Large intestine (tissue), 12 donors: ENCODE measurements at places on chromosomes 6 and 20. TPM values are rescaled to one million over a fixed set of nuclear protein-coding genes. Genes with fewer than 3 reads are reported as not detected.
A peak's percentile ranks its signal among the peaks of the same experiment; 100 is the strongest.

Gene SLC12A5
- 3.5 TPM for polyA plus RNA-seq

Gene PKIB
- polyA plus RNA-seq = 30.3 TPM

Gene VWA7
- polyA plus RNA-seq = 10.1 TPM

Gene FUCA2
- polyA plus RNA-seq = 121 TPM

Gene EYS
- 0.76 TPM for polyA plus RNA-seq

DNA sequence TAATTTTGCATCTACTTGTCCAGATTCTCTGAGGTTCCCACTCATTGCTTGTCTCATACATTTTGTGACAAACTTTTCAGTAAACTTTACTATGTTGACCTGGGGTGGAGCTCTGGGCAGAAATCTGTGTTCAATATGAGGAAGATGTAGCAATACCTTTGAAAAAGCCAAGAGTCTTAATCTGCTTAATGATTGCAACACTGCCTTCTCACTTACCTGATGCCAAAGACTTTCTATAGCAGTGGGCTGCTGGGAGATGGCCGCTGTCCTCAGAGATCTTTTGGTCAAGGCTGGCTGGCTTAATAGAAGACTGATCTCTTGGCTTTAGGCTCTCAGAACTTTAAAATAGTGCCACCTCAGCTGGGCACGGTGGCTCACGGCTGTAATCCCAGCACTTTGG, 70.1 kb upstream of the RBM24 start:
- DNase-seq = no peak

DNA sequence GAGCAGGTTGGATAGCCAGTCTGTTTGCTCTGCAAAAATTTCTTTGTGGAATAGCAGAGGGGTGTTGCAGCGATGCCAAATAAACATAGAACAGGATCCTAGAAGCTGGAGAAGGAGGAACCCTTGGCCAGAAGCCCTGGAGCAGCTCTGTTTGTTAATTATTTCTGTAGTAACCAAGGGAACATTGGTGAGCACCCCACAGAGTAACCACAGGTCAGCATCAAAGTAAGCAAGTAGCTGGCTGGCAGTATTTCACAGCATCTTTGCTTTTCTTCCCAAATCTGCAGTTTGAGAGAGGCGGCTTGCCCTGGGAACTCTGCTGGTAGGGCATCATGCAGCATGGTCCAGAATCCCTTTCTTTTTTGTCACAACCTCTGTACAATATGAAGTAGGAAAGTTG, 12.7 kb upstream of the APMAP start:
- peak; percentile 34 for DNase-seq

DNA sequence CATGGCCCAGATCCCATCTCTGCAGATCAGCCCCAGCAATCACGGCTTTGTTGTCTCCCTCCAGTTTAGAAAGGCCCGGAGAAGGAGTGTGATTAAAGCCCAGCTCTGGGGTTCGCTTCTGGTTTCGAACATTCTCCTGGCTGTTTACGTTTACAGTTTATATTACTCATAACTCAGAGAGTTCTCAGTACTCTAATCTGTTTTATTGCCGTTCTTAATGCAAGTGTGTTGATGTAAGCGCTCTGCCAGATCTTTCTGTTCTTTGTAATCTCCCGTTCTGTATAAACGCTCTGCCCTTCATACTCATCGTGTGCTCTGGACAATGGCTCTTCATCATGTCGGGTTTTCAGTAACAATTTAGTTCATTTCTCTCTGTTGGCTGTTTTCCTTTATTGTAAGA, 118.0 kb upstream of the PRND start:
- no peak for DNase-seq

- DNase-seq = no peak
Observed at GRCh38 chr6:39209911-39210310, 19.4 kb downstream of the KCNK5 start.

DNA sequence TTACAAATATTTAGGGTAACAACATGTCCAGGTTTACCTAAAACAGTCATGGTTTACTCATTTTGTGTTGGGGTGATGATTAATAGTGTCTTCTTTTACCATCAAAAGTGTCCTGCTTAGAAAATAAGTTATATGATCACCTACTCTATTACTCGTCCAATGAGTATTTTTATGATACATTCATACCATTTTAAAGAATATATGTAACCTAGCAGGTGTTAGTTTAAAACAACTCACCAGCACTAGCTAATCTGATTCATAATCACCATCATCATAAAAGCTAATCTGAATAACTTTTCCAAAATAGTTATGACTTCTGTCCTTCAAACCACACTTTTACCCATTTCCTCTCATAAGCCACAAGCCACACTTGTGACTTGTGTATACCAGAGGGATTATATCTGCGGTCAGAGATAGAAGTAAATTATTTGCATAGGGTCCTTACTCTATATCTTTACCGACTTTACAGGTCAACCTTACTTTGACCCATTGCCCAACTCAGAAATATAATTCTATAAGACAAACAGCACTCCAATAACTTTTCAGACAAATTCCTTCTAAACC, 33.3 kb upstream of the NRN1 start:
- DNase-seq = no peak

GRCh38 chr6:25899123-25899522, 25.1 kb upstream of the SLC17A3 start:
- DNase-seq = no peak

DNA sequence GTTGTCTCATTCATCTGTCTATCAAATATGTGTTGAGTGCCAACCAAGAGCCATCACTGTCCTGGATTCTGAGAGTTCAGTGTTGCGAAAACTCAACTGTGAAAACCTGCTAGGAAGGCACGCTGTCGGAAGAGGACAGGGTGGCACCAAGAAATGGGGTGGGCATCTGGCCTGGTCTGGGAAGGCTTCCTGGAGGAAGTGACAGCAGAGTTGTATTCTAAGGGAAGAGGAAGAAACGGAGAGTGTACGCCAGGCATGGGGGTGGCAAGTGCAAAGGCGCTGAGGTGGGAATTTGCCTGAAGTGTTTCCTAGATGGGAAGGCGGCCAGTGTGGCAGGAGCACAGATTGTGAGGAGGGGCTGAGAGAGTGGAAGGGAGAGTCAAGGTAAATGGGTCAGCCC, 91.2 kb downstream of the ANKRD60 start:
- no peak for DNase-seq

- DNase-seq = no peak
Observed at GRCh38 chr20:63692436-63693082, 3.9 kb upstream of the TNFRSF6B start.

- peak; percentile 13 for DNase-seq
Observed at GRCh38 chr6:134908906-134909516, 40.9 kb downstream of the ALDH8A1 start.

DNA sequence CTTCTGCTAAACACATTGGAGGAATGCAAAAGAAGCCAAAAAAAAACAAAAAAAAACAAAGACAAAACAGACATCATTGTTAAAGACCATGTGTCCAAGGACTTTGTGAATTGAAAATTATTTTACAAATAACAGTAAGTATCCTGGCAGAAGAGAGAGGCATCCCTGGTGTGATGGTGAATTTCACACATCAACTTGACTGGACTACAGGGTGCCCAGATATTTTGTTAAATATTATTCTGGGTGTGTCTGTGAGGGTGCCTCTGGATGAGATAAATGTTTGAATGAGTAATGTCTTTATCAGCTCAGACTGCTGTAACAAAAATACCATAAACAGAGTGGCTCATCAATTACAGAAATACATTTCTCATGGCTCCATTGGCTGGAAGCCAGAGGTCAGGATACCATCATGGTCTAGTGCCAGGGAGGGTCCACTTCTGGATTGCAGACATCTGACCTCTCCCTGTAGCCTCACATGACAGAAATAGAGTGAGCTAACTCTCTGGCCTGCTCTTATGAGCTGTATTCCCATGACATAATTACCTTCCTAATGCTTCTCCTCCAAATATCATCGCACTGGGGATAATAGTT, 12.2 kb upstream of the C6orf118 start:
- DNase-seq = no peak

DNA sequence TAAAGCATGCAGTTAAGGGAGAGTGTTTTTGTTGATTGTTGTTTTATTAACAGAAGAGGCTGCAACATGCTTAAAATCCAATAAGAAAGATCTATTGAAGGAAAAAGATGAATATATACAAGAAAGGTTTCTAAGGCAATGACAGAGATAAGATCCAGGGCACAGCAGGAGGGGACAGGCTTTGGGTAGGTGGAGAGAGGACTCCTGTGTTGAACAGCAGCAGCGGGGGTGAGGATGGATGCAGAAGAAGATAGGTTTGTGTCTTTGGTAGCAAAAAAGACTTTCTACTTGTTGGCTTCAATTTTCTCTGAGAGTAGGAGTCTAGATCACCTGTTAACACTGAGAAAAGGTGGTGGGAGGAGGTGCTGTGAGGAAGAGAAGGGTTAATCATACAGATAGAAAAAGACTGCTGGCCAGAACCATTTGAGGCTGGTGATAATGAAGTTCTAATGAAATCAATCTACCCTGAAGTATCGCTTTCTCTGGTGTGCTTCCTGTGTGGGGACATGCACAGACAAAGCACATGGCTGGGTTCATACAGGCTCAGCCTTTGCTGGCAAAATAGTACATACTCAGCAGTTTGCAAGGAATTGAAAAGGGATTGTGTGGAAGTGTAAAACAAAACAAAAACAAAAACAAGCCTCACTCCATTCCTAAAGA, 17.2 kb upstream of the DST start:
- no peak for DNase-seq
